ENCODE measurements at places on chromosomes 11 and 22.

DNA sequence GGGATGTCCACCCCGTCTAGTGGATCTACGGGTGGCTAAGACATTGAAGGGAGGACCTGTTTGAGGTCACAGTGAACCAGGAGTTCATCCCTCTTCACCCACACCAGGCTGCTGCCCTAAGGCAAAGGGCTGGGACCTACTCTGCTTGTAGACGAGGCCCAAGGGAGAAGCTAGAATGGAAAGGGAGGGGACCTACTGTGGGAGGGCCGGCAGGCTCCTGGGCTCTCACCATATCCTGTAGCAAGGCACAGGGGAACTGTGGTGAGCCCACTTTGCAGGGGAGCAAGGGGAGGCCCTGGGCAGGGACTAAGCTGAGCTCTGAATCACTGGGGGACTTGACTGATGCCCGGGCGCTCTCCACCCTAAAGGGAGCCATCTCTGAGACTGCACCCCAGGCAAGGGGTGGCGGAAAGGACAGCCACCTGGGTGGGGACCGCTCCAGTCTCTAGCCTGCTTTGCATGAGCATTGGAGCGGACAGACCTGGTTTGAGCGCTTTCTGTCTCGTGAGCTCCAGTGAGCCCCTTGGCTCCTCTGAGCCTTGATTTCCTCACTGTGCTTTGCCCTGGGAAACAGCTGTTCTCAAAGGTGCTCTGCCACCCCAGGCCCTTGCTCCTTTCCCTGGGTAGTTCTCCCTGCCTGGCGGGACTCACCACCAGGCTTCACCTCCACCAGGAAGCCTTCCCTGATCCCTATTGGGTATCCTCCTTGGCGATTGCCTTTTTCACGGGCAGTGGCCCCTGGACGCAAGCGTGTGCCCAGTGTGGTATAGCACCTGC lies 24.2 kb downstream of the PARVG start:
- no peak for DNase-seq

- no peak for DNase-seq
These were observed 52.0 kb downstream of the TMEM123 start for GRCh38 chr11:102400603-102401002.

DNA sequence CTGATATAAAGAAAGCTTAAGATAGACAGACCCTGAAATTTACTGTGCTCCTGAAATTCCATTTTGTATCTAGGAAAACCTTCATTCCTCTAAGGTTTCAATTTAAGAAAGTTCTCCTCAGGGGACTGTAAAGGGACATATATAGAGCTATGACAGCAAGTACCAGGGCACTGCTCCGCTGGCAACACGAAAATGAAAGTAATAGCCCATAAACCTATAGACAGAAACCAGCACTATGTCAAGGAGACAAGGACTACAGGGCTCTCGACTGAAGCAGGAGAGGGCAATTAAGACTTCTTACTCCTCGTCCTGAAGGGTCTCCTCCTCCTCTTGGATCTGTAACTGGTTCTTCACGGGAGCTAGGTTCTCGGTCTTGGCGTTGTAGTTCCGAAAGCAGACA lies 6.9 kb downstream of the FEZ1 start:
- DNase-seq: no peak

DNA sequence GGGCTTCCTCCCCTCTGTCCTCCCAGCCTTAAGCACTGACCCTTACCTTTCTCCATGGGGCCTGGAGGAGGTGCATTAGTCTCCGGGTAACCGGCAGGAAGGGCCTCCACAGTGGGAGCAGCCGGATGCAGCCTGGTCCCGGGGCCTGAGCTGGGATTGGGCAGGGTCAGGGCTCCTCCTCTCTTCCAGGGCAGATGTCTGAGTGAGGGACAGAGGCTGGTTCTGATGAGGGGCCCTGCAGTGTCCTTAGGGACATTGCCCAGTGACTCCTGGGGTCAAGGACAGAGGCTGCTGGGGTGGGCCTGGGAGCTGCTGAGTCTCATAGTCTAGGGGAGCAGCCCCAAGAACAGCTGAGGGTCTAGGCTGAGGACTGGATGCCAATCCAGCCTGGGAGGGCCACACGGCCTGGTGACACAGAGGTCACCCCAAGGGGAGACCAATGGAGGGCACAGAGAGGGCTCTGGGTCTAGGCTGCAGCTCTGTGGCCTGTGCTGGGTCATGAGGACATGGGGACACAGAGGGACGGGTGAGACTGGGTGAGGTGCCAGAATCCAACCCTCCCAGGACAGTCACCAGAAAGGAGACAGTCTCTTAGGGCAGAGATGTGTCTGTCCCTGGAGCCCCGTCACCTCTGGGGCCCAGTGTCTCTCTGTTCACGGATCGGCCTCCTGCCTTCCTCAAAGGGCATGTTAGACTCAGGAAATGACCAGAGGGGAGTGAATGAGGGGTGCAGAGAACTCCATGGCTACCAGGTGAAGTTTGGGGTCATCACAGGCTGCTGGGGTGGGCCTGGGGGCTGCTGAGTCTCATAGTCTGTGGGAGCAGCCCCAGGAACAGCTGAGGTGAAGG lies 6.5 kb downstream of the IGLL5 start:
- no peak for DNase-seq

GRCh38 chr11:83427501-83427900 lies 141.3 kb upstream of the CCDC90B start:
- DNase-seq: no peak

DNA sequence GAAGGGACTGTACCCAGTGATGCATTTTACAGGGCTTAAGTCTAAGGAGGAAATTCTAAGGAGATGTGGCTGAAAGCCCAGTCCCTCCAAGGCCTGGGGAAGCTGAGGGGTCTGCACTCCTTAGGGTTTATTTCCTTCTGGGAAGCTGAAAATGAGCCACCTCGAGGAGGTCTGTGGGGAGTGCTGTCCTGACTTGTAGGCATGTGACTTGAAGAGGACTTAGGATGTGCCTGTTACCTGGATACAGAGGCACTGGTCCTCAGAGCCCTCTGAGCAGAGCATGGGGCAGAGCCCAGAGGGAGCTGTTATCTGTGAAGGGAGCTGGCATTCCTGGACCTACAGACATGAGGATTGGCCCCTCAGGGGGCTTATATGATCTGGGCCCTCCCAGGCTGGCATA lies 77.1 kb downstream of the TP53I11 start:
- no peak for DNase-seq

DNA sequence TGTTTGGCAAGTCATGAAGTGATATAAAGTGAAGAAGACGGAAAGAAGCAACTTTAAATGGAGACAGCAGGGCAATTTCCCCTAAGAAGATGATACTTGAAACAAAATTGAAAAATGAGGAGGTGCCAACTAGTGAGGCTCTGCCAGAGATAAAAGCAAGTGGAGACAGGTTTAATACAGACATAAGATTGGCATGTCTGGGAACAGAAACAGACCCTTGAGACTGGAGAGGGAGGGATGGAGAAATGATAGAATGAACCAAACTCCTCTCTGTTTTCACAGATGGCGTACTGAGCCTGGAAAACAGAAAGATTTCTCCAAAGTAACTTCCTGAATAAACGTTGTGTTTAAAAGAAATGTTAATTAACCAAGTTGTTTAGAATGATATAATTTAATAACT lies 354.5 kb upstream of the ANO5 start:
- DNase-seq: no peak

DNA sequence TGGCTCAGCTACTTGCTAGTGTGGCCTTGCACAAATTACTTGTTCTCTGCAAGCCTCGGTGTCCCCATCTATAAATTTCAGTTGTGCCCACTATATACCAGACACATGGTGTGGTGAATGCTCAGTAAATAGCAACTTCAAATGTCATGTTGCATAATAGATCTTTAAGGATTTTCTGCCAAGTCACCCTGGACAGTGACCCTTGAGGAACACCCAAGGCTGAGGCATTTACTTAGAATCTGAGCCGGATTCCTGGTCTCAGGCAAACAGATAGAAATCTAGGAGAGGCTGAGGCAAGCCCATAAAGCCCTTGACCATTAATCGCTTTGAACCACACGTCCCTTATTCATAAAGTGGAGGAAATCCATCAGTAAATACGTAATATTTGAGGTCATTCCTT lies 9.7 kb downstream of the TEAD1 start:
- no peak for DNase-seq

DNA sequence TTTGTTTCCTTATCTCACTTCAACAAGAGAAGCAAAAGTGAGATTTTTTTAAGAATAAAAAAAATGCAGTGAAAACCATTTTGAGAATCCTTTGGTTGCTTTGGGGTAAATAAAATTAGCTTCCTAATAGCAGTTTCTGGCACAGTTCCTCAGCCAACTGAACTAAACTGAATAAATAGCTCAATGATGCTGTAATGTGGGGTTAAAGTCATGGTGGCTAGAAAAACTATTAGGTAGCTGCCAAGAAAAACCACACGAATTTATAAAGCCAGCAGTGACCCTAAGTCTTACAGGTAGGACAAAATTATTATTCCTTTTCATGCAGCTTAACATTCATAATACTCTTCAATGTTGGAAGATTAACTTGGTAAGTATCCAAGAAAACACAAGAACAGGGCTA lies 142.4 kb downstream of the APIP start:
- DNase-seq: no peak

Data from activated gamma-delta T cell treated with anti-CD3 and anti-CD28 coated beads, Interleukin-2, amount 50 U/mL, for 16 hours (primary cell).